Activated CD8-positive, alpha-beta memory T cell treated with anti-CD3 and anti-CD28 coated beads for 4 hours (primary cell): ENCODE measurements at places on chromosomes 3 and 15.

DNA sequence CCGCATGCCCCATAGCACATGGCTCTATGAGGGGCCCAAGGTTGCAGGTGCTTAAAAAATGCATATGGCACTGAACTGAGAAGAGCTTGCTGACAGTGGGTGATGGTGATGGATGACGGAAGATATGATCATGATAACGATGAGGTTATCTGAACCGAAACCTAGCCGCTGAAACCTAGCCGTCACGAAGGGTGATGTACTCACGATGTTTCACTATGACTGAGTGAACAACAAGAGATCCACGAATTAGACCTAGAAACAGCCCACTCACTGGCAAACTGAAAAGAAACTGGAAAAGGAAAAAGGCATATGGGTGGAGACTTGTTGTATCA is 57.6 kb upstream of the BCL6 start:
- no peak for DNase-seq

- DNase-seq, result peak; percentile 56
These were observed 276.6 kb downstream of the UACA start for GRCh38 chr15:70486451-70487386.

GRCh38 chr3:86930831-86931230 is 60.1 kb downstream of the VGLL3 start:
- DNase-seq, result no peak

GRCh38 chr15:29130476-29130875 is 139.1 kb downstream of the NSMCE3 start:
- DNase-seq, result no peak

GRCh38 chr3:50192689-50193141 is 1.3 kb downstream of the GNAT1 start:
- DNase-seq, result peak; percentile 55

GRCh38 chr15:60124460-60125070 is 120.5 kb downstream of the FOXB1 start:
- DNase-seq, result no peak

GRCh38 chr15:45573961-45574629 is 13.1 kb upstream of the BLOC1S6 start:
- no peak for DNase-seq

DNA sequence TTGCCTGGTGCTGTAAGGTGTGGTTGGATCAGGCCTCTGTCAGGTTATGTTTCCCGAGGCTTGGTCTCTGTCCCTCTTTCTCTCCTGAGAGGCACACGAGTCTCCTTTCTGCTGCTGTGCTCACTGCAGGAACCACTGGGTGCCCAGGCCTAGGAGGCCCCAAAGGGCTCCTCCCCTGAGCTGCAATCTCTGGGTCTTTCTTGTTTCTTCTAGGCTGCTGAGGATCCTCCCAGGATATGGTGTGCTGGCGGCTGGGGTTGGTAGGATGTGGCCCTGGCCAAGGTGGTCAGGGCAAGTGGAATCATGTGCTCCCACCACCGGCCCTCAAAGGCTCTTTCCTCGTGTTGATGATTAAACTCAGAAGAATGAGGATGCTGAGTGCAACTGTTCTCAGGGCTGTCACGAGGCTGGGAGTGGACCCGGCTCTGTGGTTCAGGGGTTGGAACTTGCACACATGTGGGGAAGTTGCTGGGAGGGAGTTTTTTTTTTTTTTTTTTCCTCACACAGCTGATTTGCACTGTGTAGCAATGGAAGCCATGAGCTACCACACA is 43.6 kb upstream of the CTSH start:
- no peak for DNase-seq
